ENCODE measurements at places on chromosomes 1 and 21. TPM values are rescaled to one million over a fixed set of nuclear protein-coding genes. Genes with fewer than 3 reads are reported as not detected.

The ACTL8 gene
- polyA plus RNA-seq, result not detected

The RAB25 gene
- 65.8 TPM for polyA plus RNA-seq

DNA sequence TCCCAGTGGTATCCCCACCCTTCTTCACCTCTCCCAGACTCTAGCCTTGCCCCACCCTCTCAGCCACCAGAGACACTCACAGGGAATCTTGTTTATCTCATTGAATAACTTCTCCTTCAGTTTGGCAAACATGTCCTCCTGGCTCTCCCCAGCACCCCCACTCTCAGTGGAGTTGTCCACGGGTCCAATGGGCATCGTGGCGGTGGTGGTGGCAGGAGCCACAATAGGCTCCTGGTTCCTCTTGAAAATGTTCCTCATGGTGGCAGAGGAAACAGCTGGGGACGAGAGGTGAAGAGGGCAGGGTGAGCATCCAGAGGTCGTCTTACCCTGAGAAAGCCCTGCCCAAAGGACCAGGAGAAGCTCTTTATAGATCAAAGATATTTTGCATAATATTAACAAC is 104.7 kb downstream of the SYT2 start:
- no peak for DNase-seq

DNA sequence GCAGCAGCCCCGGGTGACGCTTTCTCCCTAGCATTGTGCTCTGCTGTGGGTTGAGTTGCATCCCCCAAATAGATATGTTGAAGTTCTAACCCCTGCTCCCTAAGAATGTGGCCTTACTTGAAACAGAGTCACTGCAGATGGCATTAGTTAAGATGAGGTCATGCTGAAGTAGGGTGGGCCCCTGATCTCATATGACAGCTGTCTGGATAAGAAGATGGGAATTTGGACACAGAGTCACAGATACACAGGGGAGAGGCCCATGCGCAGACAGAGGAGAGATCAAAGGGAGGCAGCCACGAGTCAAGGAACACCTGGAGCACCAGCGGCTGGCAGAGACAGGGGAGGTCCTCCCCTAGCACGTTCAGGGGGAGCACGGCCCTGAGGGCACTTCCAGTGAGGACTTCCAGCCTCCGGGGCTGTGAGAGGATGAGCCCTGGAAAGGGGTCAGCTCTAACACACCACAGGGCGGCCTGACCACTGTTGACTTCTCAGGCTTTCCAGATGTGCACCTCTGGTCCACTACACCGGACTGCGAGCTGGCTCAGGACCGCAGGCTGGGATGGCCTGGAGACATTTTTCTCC is 46.4 kb downstream of the ABCG1 start:
- peak; percentile 45 for DNase-seq

- no peak for DNase-seq
These were observed 6.4 kb downstream of the PLPPR4 start for GRCh38 chr1:99270646-99271045.

- peak; percentile 22 for DNase-seq
These were observed 176.3 kb upstream of the ZNHIT6 start for GRCh38 chr1:85884372-85885035.

- DNase-seq, result no peak
These were observed 38.9 kb downstream of the SYT2 start for GRCh38 chr1:202671399-202671798.

GRCh38 chr1:43707190-43708001 is at the start of gene ST3GAL3:
Gene ST3GAL3, plus strand, starts transcription at chr1:43707536. Its CDS starts 28,727 bp downstream, at chr1:43736263.
- peak; percentile 95 for DNase-seq

DNA sequence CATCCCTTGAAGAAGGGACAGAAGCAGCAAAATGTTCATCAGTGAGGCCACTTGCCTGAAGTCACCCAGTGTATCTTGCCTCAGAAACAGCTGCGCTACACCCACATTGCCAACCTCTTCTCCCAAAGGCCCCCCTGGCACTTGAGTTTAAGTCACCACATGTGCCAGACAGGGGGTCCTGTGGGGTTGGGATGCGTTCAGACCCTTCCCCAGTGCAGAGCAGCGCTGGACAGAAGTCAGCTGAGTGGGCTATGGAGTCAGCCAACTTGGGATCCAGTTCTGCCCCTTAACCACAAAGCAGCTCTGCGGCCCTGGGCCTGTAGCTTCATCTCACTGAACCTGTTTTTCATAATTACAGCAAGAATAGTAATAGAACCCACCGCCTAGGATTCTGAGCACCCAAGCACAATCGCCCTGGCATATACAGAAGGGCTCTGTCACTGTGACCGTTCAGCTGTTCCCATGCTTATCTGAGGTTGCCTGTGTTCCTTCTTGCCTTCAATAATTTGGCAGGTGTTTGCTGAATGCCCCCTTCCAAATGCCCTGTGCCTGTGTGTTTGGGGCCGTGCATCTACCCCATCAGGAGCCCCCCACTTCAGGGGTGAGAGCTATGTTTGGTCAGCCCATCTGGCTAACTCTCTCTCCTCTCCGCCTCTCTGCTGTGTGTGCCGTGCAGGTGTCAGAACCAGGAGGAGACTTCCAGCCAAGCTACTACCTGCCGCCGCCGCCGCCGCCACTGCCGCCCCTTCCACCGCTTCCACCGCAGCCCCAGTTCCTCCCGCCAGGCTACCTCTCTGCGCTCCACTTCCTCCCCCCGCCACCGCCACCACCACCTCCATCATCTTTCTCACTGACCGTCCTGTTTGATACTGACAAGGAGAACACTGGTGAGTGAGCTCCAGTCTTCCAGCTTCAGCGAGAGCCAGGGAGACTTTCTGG is 5.0 kb downstream of the DMRTB1 start:
- no peak for DNase-seq

DNA sequence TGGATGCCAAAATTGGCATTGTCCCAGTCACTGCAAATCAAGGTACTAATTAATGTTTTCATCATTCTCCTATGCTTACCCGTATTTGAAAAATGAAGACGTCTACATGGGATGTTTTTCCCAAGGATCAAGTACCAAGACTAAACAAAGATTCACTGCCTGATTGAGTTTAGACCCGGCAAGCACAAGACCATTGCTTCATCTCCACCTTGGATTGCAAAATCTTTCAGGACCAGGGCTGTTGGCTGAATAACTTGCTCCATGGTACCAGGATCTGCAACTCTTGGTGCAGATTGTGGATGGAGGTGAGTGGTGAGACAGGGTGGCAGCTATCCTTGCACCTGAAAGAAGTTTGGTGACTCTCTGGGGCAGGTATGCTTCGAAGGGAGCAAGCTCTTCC is 122.5 kb upstream of the ETS2 start:
- no peak for DNase-seq

DNA sequence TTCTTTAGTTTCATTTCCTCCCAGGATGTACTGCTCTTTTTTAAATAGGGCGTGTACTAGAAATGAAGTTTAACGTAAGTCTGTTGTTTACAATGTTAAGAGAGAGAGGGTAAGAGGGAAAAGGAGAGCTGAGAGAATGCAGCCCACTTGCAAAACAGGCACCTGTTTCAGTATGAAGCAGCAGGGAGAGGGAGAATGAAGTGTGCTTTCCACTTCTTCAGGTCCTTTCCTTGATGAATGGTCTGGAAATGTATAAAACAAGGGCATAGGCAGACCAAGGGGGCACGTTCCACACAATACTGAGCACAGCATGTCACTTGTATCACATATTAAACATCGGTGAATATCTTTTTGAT is 2.0 kb downstream of the KCNA3 start:
- no peak for DNase-seq

DNA sequence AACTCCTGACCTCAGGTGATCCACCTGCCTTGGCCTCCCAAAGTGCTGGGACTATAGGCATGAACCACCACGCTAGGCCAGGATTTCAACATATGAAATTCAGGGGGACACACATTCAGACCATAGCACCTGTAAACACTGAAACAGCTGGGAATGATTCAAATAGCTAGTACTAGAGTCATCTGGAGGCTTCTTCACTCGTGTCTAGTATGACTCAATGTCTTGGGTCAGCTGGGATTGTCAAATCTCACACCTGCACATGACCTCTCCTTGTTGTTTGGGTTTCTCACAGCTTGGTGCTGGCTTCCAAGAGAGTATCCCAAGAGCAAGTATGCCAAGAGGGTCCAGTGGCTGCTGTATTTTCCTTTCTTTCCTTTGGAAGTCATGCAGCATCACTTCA is 75.1 kb downstream of the PGM1 start:
- no peak for DNase-seq

All from left lung (tissue), 14 donors.